ENCODE measurements at places on chromosomes 7 and 10.

DNA sequence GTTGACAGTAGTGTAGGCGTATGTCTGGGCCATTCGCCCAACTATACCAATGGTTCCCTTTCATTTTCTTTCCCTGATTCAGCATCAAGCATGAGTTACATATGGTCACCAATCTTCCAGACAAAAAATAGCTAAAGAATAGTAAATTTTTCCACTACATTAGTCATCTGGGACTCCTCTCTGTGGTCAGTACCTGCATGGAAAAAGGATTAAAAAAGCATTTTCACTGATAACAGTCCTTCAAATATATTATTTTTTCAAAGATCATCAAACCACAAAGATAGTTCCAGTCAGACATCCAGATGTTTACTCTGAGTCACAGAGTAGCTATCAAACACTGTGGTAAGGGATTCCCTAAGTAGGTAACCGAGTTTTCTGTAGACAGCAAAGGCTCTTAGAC, 302.6 kb upstream of the SEMA3D start:
- peak; percentile 32 for DNase-seq

GRCh38 chr7:114932991-114933390, 11.1 kb downstream of the MDFIC start:
- peak; percentile 78 for DNase-seq

DNA sequence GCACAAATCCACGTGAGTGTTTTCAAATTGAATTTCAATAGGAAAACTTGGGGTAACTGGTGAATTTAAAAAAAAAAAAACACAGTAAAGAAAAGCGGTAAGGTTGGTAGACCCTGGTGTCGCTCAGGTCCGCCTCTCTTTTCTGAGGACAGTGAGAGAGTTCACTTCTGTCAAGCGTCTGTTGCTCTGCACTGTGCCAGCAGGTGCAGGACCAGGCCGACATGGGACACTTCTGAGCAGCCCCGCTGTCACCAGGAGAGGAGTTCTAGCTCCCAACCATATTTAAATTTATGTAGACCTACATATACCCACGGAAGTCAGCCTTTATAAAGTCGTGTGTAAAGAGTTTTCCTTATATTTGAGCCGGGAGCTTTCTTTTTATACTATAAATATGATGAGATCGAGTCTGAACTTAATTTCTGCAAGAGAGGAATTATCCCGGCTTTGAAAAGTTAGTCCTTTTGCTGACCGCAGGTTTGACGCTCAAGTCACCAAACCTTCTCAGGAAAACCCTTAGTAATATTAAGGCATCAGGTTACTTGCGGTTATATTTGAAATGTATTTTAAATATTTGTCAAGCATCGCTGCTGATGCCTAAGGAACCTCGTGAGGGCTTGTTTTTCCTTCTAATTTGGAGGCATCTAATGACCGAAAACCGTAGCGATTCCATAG, 531 bp downstream of the IKZF1 start:
- DNase-seq: no peak

GRCh38 chr7:32428546-32428945, 61.6 kb downstream of the LSM5 start:
- DNase-seq: no peak

DNA sequence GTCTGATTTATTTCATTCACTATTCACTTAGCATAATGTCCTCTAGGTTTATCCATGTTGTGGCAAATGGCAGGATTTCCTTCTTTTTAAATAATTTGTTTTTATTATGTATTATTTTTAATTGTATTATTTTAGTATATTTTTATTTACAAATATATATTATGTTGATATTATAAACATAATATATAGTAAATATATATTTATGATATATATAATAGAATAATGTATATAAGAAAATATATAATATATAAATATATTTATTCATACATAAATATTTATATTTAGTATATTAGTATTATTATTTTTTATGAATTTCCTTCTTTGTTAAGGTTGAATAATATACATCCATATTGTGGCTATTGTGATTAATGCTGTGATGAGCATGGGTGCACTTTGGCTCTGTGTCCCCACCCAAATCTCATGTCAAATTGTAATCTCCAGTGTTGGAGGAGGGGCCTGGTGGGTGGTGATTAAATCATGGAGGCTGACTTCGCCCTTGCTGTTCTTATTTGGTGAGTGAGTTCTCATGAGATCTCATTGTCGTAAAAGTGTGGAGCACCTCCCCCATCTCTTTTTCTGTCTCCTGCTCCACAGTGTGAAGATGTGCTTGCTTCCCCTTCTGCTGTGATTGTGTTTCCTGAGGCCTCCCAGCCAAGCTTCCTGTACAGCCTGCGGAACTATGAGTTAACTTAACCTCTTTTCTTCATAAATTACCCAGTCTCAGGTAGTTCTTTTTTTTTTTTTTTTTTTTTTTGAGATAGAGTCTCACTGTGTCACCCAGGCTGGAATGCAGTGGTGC, 52.3 kb upstream of the CYP2C18 start:
- no peak for DNase-seq

- DNase-seq: no peak
These were observed 42.1 kb upstream of the IKZF1 start for GRCh38 chr7:50262446-50262845.

DNA sequence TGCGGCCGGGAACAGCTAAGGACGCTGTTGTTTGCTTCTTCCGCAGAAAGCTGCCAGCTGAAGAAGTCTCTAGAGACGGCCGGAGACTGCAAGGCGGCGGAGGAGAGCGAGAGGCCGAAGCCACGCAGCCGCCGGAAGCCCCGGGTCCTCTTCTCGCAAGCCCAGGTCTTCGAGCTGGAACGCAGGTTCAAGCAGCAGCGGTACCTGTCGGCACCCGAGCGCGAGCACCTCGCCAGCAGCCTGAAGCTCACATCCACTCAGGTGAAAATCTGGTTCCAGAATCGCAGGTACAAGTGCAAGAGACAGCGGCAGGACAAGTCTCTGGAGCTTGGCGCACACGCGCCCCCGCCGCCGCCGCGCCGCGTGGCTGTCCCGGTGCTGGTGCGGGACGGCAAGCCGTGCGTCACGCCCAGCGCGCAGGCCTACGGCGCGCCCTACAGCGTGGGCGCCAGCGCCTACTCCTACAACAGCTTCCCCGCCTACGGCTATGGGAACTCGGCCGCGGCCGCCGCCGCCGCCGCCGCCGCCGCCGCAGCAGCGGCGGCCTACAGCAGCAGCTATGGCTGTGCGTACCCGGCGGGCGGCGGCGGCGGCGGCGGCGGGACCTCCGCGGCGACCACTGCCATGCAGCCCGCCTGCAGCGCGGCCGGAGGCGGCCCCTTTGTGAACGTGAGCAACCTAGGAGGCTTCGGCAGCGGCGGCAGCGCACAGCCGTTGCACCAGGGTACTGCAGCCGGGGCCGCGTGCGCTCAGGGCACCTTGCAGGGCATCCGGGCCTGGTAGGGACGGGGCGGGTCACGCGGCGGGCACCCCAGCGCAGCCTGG, 2.4 kb downstream of the NKX2-3 start:
- DNase-seq: peak; percentile 73

DNA sequence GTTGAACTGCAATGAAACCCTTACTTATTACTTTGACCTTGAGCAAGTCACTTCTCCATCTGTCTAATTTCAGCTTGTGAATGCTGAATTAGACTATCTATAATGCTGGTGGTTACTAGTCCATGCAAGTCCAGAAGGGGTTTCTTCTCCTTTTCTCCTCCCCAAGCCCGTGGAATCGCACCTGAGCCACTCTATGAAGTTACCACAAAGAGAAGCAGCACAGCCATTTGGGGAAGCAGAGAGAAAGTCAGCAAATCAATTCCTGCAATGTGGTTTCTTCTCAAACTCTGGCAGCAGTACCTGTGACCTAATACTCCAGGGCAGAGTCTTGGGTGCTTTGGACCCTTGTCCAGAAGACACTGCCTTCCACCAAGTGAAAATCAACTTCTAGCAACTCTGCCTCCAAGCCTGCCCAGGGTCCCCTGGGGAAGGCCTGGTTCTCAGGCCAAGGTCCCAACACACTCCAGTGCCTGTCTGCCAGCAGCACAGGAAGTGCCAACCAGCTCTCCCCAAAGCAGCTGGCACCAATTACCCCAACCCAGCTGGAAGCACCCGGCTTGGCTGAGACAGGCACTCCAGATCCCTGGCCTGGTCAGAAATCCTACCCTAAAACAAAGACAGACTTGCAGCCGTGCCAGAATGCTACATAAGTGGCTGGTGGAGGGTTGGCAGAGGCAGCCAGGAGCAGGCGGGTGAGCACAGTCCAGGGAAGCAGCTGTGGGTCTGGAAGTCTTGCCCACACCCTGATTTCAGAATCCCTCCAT, 200.3 kb downstream of the LSM5 start:
- DNase-seq: no peak

DNA sequence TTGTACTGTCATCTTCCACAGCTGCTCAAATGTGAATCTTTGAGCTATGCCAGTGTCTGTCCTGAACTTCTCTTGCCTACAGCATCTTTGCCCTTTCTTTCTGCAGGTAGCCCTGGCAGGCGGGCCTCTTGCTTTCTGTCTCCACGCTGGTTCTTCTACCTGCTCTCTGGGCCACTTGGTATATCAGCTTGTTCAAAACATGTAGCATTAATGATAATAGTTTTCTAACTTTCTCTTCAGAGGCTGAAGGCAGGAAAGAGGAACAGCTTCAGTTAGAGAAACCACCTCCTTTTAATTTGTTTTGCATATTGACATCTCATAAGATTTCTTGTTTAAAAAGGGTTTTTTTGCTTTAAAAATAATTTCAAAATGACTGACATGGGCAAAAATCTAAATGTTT, 923 bp upstream of the FGL2 start:
- DNase-seq: peak; percentile 57

All from suppressor macrophage treated with lipopolysaccharide for 1 hour (primary cell).